Stimulated activated naive CD4-positive, alpha-beta T cell (primary cell): ENCODE measurements at places on chromosomes 1 and 21.

GRCh38 chr1:54463259-54464030, 57.3 kb upstream of the SSBP3 start:
- no peak for DNase-seq

DNA sequence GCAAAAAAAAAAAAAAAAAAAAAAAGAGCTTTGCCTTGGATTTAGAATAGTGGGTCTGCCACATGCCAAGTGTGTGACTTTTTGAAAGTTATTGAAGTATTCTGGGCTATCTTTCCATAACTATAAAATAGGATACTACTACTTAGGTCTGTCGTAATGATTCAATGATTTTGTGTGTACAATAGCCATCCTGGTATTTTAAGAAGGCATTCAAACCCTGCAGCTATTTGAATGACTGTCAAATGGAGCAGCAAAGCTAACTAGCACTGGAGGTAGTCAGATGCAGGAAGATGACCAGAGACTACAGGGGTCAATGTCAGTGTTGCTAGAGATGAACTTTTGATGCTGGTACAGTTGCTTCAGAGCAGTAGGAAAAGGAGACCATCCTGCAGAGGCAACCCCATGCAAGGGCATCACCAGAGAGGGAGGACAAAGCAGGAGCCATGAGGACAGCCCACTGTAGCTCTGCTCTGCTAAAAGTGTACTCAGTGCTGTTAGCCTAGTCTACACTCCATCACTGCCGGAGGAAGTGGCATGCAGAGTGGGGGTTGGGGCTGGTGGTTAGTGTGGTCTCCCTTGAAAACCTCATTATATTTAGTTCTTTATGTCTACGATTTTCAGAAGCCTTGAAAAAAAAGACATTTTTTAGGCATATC, 29.0 kb downstream of the DUSP10 start:
- peak; percentile 84 for DNase-seq

- no peak for DNase-seq
Measured at GRCh38 chr1:3029481-3029961, 8.3 kb downstream of the ACTRT2 start.

- DNase-seq = peak; percentile 3
Measured at GRCh38 chr1:150066838-150067183, 765 bp upstream of the VPS45 start.

DNA sequence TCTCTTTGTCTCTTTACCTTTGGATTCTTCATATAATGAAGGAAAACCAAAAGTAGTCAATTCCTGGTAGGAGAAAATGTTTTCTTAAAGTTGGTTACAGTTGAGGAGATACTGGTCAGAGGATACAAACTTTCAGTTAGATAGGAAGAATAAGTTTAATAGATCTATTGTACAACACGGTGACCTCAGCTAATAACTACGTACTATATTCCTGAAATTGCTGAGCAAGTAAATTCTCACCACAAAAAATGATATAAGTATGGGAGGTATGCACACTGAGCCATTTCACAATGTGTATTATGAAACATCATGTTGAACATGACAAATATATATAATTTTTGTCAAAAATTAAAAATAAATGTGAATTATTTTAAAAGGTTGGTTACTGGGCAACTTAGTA, 20.4 kb downstream of the SSX2IP start:
- no peak for DNase-seq

DNA sequence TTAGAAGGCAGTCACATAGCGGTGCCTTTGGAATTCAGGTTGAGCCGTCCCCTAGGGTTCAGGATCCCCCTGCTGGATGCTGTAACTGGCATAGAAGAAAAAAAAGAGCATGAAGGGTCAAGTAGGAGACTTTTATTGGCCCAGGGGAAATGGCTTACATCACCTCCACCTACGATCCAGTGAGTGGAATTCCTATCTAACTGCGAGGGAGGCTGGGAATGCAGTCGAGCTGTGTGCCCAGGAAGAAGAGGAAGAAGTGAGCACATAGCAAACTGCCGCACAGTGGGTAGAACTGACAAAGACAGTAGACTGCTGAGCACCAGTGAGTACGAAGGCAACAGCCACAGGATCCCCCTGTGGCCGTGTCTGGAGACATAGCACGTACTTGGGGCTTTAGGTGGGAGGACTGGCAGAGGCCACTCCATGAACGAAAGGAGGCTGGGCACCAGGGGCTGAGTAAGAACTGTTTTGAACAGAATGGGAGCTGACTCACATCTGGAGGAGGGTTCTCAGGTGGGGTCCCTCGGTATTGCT, 79.2 kb downstream of the RNF220 start:
- DNase-seq = no peak

GRCh38 chr1:167542109-167543032, 11.2 kb downstream of the CREG1 start:
- no peak for DNase-seq

- no peak for DNase-seq
Measured at GRCh38 chr1:101144671-101145448, 92.0 kb upstream of the S1PR1 start.

- no peak for DNase-seq
Measured at GRCh38 chr1:15944308-15945010, 31.4 kb downstream of the ZBTB17 start.

GRCh38 chr21:42163511-42163863, 55.5 kb upstream of the ABCG1 start:
- DNase-seq = no peak

DNA sequence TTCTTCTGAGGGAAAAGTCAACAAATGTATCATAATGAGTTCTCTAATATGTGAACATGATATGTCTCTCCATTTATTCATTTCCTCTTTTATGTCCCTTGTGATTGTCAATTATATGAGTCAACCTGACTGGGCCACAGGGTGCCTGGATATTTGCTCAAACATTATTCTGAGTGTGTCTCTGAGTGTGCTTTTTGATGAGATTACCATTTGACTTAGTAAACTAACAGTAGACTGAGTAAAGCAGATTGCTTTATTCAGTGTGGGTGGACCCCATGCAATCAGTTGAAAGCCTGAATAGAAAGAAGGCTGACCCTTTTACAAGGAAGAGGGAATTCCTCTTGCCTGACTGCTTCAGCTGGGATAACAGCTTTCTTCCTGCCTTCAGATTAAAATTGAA, 142.6 kb downstream of the SLC35F3 start:
- DNase-seq = no peak

DNA sequence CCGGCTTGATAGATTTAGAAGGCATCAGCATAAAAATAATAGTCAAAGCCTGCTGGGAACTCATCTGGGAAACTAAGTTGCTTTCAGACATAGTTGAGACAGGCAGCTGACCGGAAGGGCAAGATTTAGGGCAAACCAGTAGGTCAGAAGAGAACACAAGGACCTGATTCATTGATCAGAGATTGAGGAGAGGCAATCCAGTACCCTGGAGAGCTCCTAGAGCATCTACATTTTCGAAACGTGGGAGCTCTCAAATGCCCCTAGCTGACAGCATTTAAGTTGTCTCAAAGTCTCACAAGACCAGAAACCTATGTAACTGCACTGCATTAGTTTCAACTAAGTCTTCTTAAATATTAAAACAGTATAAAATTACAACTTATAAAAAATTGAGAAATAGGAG, 22.9 kb upstream of the MTF2 start:
- no peak for DNase-seq

- no peak for DNase-seq
Measured at GRCh38 chr1:156291226-156292061, 4.0 kb downstream of the GLMP start.

DNA sequence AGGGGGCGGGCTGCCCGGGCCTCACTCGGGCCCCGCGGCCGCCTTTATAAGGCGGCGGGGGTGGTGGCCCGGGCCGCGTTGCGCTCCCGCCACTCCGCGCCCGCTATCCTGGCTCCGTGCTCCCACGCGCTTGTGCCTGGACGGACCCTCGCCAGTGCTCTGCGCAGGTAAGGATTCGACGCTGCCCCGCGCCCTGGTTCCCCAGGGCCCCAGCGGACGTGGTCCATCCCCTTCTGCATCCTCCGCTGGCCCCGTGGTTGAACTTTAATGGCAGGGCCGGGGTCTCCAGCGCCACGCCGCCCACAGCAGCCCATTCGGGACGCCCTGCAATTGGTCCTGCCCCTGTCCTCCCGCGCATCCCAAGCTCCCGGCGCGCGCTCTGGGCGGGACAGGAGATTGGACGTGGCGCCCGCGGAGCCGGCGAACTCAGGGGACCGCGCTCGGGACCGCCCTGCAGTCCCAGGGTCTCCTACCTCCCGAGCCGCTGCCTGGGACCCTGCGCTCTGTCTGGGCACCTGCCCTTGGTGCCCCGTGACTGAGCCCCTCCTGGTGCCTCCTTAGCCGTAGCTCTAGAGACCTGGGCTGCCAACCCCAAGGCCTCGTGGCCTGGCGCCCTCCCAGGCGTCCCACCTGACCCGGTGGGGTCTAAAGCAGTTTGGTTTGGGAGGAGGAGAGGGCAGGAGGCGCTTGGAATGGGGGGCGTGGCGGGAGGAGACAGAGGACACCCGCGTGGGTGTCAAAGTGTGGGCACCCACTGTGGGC, at the start of gene ALPL:
TSS of gene ALPL (plus strand) at position 73 of the 762 bp plus-strand sequence. CDS start 44,659 bp downstream, outside the sequence.
- DNase-seq = no peak

- no peak for DNase-seq
Measured at GRCh38 chr21:34345091-34345871, 18.5 kb upstream of the KCNE2 start.

DNA sequence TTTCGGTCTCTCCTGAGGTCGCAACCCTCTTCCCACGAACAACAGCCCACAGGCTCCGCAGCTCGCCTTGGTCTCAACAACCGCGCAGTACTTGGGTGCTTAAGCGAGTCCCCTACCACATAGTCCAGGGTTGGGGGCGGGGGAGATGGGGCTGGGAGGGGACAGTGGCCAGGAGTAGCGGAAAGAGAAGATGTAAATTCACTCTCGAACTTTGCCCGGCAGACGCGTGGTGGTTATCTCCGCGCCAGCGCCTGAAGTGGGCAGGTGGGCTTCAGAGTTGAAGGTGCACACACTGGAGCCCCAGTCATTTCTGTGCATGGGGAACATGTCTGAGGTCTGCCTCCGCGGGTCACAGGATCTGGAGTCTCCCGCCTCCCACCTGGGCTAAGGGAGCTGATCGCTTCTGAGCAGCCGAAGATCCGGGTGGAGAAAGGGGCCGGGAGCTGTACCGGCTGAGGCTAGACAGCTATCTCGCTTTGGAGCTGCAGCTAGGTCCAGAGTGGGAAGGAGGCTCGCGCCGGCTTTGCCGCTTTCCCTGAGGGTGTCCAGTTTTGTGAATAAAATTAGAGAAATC, 4.3 kb upstream of the FOXD2 start:
- no peak for DNase-seq

DNA sequence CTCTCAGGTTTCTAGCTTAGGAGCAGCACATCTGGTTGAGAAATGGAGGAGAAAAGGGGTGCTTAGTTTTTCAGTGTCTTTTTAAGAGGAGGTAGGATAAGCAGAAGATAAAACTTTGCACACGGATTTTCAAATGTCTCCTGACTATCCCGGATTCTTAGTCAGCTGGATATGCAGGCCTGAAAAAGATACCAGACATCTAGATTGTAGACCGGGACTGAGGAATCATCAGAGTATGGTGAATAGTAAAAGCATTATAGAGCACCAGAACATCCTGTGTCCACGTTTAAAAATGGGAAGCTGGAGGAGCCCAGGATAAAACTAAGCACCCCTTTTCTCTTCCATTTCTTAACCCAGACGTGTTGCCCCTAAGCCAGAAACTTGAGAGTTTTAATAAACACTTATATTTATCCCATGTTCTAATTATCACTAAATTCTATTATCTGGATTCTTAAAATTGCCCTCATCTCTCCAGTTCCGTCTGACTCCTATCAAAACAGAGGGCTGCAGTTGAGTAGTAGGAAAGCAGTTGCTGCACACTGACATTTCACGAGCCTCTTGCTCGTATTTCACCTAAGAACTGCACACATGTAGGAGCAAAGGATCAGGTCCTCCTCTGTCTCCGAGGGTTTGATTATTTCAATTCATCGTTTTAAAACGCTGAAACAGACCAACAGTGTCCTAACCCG, 609 bp downstream of the PIGK start:
- no peak for DNase-seq

GRCh38 chr1:14941864-14942263, 211.7 kb upstream of the TMEM51 start:
- DNase-seq = no peak

- no peak for DNase-seq
Measured at GRCh38 chr1:235714205-235714897, 64.8 kb upstream of the GNG4 start.

DNA sequence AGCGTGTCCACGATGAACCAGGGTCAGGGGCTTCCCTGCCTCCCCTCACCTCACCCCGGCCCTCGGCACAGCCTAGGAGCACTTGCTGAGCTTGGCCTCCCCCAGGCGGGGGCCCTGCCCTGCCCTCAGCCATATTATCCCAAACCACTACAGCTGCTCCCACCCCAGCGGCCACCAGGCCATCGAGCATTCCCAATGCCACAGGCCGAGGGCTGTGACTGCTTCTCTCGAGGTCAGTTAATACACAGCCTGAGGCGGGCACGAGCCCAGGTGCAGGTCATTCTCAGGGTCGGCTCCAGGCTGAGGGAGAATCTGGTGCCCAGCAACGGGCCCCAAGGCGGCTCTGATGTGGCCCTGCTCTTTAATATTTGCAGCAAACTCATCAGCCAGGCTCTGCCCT, 8.4 kb upstream of the GPR153 start:
- no peak for DNase-seq

DNA sequence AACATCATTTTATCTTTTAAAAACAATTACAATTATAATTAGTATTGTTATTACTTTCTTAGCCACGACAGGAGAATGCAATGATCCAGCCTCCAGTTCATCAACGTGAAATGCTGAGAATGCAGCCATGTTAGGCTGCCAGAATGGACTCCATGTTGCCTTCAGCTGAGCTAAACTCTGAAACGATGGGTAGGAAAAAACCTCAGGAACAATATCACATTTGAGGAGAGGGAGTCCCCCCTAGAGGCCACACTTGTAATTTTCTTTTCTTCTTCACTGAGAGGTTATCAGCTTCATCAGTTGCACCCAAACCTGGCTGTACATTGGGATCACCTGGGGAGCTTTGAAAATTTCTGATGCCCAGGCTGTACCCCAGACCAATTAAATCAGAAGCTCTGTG, 34.6 kb upstream of the DNAH14 start:
- no peak for DNase-seq

DNA sequence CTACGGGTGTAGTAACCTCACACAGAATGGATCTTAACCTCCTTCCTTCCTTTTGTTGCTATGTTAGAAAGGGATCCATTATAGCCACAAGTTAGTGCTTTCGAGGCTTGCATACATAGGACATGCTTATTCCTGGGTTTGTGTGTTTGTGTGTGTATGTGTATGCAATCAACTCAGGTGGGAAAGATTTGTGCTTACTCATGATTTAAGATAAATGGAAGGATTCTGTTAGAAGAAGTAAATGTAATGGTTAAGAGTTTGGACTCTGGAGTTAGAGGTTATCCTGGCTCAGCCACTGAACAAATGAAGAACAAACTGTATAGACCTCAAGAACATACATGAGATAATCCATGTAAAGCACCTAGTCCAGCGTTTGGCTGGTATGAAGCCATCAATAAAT, 28.8 kb downstream of the BTG3 start:
- DNase-seq = no peak

- no peak for DNase-seq
Measured at GRCh38 chr1:18957532-18958300, 1.2 kb upstream of the IFFO2 start.
